IPS DF 19.7 (cell line): ENCODE measurements at places on chromosomes 6 and 20.
A peak's percentile ranks its signal among the peaks of the same experiment; 100 is the strongest.

GRCh38 chr6:148414836-148415235, 72.2 kb downstream of the SASH1 start:
- no peak for DNase-seq

DNA sequence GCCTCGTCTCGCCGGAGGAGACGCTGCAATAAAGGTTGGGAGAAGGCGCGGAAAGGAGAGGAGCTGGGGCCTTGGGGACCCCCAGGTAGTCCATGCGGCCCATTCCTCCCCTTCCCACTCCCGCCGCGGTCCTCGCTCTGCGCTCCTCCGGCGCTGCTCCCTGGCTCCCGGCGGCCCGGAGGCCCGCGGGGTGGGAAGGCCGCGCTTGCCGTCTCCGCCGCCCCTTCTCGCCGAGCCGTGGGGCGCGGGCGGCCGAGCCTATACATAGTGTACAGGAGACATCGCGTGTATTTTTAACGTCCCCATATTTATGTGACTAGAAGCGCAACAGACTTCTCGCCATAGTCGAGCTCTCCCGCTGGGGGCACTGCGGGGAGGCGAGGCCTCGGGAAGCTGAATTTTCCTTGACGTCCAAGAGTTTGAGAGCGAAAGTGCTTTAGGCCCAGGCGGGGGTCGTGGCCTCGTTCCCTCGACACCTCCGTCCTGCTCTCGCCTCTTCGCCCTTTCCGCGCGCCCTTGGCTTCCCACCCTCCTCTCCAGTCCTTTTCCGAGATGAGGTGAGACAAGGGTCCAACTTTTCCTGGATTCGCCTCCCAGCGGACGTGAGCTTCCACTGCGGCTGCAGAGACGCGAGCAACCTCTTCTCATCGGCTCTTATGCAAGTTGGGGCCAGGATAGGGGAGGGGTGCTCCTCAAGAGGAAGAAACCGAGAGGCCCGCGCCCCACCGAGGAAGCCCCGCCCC, 29.0 kb downstream of the SLC12A5 start:
- peak; percentile 28 for DNase-seq

- DNase-seq: no peak
Observed at GRCh38 chr6:11766589-11767450, 11.8 kb downstream of the ADTRP start.

DNA sequence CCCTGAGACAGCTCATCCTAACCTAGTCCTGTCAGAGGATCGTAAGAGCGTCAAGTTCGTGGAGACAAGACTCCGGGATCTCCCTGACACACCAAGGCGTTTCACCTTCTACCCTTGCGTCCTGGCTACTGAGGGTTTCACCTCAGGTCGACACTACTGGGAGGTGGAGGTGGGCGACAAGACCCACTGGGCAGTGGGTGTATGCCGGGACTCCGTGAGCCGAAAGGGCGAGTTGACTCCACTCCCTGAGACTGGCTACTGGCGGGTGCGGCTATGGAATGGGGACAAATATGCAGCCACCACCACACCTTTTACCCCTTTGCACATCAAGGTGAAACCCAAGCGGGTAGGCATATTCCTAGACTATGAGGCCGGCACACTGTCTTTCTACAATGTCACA, 3.2 kb upstream of the RPP21 start:
- no peak for DNase-seq

DNA sequence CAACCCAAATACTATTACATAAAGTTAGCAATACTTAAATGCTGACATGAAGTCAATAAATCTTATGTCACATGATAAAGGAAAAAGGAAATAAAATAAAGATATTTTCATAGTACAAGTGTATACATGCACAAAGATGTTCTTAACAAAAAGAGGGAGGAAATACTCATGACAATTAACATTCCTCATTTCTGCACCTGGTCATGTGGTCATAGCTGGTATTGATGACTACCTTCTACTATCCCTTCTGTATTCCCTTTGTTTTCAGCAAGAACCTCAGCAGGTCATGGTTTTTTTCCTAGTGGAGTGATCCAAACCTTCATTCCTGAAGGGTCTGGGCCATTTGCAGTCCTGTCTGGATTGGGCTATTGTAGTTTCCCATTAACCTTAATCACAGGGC, 43.5 kb upstream of the FYN start:
- no peak for DNase-seq

GRCh38 chr6:158644231-158645063, at the start of gene DYNLT1:
Gene DYNLT1, minus strand, starts transcription at chr6:158644743. Its CDS starts 35 bp downstream, at chr6:158644708.
- DNase-seq: peak; percentile 65

DNA sequence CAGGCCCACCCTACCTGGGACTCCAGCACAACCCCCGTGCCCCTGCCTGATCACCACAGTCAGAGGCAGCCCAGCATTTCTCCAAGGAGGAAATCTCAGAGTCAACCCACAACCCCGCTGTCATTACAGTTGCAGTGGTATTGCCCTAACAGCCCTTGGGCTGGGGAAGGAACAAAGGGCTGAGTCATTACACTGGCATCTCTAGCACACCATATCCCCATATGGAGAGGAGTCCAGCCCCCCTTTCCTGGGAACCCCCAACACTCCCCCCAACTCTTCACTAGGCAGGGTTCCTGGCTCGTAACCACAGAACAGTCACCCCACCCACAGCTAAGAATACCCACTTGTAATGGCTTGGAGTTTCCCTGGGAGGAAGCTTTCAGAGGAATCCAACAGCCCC, 149.4 kb upstream of the OGFRL1 start:
- no peak for DNase-seq

- DNase-seq: no peak
Observed at GRCh38 chr6:157221817-157222175, 101.5 kb downstream of the TMEM242 start.

GRCh38 chr6:81751388-81752083, 945 bp downstream of the TENT5A start:
- no peak for DNase-seq

DNA sequence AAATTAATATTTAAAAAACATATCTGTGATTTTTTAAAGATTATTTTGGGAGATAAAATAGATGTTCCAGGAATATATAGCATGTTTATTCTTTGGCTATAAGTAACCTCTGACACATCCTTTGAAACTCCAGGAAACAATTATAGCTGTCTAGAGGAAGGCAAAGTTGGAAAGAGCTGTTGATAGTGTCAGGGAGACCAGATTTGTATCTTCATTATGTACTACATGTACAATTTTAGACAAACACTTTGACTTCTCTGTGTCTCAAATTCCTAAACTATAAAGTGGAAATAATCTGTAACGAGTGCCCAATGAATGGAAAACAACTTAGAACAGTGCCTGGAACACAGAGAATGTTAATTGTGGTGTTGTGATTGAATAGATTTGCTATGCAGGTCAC, 25.6 kb upstream of the ADGRG6 start:
- no peak for DNase-seq

DNA sequence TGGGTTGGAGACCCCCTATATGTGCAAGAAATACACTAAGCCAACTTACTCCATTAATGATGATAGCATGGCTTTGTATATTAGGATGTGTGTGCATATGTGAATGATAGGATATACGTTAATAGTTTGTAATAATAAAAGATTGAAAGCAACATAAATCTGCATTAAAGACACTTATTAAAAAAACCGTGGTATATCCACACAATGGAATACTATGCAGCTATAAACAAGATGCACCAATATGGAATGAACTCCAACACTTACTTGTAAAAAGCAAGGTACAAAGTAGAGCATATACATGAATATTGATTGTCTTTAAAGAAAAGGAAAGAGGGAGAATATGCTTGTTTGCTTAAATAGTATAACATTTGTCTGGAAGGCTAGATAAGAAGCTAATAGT, 68.0 kb downstream of the UST start:
- no peak for DNase-seq

- DNase-seq: no peak
Observed at GRCh38 chr20:18048176-18048575, 9.5 kb downstream of the OVOL2 start.

GRCh38 chr6:74598462-74599393, 607.1 kb downstream of the COL12A1 start:
- DNase-seq: no peak

- DNase-seq: no peak
Observed at GRCh38 chr6:7203939-7204338, 96.2 kb downstream of the RREB1 start.

- DNase-seq: no peak
Observed at GRCh38 chr6:39197521-39197920, 31.8 kb downstream of the KCNK5 start.

GRCh38 chr6:134373282-134373922, 55.5 kb upstream of the SGK1 start:
- DNase-seq: no peak

- peak; percentile 59 for DNase-seq
Observed at GRCh38 chr6:39166189-39166911, 51.4 kb upstream of the SAYSD1 start.

DNA sequence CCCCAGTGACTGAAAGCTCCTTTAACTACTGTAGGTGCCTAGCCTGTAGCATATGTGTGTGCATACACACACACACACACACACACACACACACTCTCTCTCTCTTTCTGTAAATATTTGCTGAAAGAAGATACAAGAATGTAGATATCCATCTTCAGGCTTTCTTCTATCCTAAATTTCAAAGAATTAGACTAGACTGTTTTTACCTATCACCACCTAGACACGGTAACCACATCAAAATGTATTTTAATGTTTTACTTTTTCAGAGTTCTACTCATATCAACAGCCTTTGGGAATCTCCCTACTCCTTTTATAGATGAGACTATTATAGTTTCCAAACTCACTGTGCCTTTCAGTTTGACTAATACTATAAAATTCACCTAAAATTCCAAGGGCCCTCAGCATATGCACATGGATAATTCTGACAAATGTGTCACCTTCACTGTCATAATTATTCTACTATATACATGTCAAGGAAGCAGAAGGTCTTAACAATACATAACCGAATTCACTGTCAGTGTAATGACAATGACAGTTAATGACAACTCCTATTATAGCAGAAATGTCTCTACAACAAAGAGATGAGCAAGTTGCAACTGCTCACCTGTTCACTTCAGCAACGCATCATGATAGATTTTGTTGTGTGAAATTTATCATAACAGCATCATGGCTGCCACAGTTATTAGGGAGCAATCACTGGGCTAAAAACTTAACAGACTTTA, 236.5 kb downstream of the GMPR start:
- DNase-seq: no peak

DNA sequence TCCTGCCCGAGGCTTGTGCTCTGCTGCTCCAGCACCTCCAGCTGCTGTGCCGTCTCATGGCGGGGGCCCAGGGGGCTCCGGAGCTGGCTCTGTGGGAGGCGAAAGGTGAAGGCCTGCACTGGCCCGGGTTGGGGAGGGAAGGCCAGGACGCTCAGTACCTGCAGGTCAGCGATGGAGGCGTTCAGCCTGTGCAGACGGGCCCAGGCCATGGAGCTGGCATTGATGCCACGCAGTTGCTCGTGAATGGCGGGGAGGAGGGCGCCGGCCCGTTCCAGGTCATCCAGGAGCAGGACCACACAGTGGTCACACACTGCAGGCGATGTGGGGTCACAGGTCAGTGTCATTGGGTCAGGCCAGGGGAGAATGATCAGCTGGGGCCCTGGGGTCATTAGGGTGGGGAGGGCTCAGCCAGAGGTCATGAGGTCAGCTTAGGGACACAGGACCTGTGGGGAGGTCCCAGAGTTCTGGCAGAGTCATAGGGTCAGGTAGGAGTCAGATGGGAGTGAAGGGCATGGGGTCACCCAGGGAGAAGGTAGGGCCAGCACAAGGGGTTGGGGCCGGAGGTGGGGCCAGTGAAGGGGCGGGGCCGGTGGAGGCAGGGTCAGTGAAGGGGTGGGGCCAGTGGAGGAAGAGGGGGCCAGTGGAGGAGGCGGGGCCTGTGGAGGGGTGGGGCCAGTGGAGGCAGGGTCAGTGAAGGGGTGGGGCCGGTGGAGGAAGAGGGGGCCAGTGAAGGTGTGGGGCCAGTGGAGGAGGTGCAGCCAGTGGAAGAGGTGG, 18.0 kb downstream of the ADRM1 start:
- no peak for DNase-seq

- DNase-seq: no peak
Observed at GRCh38 chr6:41726876-41727275, 8.5 kb downstream of the TFEB start.

GRCh38 chr6:34459899-34460593, 5.8 kb upstream of the PACSIN1 start:
- peak; percentile 45 for DNase-seq

GRCh38 chr6:28336284-28337120, 554 bp upstream of the ZSCAN31 start:
- no peak for DNase-seq

GRCh38 chr6:25472306-25472705, 179.7 kb upstream of the SCGN start:
- DNase-seq: no peak

- no peak for DNase-seq
Observed at GRCh38 chr6:125930765-125931418, 25.7 kb upstream of the HINT3 start.

DNA sequence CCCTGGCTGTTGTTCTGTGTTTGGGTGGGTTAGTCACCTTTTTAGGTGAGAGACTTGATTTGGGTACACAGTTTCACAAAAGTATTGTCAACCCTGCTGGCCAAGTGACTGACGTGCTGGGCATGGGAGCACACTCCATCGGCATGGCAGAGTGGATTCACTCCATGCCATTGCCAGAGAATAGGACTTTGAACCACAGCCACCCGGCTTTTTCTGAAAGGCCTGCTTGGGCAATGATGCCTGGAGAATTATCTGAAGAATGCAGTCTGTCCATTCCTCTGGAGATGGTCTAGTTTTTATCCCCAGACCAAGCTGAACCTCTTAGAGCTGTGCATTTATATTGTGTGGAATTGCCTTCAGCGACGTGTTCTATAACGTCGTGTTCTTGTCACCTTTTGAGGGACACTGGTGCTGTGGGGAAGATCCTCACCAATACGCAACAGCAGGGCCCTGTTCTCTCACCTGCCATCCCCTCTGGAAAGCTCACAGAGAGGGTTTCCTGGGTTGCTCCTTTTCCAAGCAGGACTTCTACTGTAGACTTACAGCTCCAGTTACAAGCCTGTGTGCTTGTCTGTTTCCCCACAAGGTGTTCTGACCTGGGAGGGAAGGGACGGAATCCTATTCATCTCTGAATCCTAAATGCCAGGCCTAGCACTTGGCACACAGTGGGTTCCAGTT, 183.4 kb upstream of the AKAP12 start:
- DNase-seq: no peak

DNA sequence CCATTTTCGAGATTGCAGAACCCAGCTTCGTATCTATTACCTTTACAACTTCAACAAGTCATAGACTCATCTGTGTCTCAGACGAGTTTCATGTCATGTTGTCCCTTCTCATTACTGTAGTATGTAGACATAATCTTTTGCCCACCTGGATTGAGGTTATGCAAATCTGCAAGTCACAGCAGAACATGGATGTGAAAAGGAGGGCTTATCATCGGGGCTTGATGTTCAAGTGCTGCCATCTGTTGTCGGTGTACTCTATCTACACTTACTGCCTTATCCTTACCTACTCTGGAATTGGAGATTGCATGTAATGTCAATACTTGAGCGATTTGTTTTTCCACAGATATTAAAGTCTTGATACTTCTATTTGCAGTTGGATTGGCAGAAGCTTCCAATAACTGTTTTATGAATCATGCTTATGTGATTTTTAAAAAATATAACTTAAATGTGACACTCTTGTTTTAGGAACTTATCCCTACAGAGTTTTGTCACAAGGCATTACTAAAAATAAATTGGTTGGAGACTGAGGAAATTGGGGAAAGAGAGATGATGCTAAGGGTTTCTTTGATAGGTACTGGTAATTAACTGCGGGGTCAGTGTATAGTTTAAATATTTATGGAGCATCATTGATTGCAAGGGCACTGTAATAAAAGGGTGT, 3.0 kb upstream of the GOPC start:
- DNase-seq: no peak
